ENCODE measurements at places on chromosomes 4 and X.
A peak's percentile ranks its signal among the peaks of the same experiment; 100 is the strongest.

DNA sequence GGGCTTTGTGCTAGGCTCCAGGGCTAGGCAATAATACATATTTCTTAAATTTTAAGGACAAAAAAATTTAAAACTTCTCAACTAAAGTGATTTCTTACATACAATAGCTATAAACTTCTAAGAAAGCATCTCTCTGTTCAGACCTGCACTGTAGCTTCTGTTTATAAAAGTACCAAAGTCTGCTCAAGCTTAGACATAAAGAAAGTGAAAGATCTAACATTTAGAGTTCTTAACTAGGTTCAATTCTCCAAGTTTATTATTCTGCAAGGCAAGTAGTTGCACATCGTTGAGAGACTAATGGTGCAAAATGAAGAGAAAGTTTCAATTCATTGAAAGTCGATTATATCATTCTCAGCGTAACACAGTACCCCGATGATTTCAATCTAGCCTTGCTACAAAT, 857.4 kb upstream of the HTR2C start:
- no peak for DNase-seq

DNA sequence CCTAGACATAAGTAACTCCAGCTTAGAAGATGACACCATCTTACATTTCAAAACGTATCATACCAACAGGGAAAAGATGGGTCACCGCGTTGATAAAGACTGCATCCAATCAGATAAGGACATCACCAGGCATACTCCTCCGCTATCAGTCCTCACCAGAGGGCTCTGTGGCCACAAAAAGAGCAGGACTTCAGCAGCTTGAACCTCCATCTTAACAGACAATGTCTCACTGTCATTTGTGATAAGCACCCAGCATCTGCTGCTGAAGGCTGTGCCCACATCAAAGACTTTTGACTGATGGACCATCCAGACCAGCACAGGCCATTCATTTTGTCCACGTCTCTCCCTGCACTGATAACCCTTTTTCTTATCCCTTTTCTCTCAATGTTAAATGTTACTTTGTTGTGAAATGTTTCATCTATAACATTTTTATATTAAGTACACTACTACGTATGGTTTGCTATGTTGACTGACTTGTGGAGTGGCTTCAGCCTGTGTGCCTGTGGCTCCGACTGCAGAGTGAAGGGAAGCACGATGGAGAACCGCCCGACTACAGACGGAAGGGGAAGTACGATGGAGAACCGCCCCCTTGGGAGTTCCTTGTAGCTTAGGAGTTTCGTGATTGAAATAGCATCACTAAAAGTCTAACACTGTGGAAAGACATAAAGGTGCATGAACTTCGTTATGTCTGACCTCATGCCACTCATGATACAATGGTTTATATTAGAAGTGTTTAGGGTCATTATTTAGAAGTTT, 595.4 kb upstream of the AGA start:
- DNase-seq, result no peak

GRCh38 chr4:1210971-1211370, 38.0 kb downstream of the CTBP1 start:
- DNase-seq, result no peak

- DNase-seq, result no peak
Measured at GRCh38 chr4:20679951-20680350, 20.3 kb upstream of the PACRGL start.

DNA sequence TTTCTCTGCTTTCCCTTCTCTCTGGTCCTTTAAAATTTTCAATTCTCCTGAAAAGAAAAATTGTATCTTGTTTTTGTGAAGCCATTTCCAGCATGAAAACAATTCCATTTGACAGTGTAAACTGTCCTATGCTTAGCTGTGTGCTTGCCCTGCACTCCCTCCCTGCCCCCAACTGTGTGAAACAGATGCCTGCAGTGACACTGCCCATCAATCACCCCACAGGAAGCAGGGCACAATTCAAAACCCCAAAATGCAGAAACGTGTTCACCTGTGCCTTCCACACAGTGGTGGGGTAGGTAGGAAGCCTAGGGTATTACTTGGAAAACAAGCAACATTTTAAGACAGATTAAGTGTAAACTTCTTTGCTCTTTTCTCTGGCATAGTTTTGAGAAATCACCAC, 6.2 kb upstream of the FHDC1 start:
- no peak for DNase-seq

GRCh38 chr4:151291485-151291884, 14.5 kb downstream of the PRSS48 start:
- no peak for DNase-seq

DNA sequence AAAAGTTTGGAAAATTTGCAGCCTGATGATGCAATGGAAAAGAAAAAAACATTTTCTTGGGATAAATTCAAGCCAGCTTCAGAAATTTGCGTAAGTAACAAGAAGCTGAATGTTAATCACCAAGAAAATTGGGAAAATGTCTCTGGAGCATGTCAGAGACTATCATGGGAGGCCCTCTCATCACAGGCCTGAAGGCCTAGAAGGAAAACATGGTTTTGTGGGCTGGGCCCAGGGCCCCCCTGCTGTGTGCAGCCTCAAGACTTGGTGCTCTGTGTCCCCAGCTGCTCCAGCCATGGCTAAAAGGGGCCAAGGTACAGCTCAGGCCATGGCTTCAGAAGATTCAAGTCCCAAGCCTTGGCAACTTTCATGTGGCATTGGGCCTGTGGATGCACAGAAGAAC, 1049.8 kb upstream of the GRIA3 start:
- DNase-seq, result no peak

DNA sequence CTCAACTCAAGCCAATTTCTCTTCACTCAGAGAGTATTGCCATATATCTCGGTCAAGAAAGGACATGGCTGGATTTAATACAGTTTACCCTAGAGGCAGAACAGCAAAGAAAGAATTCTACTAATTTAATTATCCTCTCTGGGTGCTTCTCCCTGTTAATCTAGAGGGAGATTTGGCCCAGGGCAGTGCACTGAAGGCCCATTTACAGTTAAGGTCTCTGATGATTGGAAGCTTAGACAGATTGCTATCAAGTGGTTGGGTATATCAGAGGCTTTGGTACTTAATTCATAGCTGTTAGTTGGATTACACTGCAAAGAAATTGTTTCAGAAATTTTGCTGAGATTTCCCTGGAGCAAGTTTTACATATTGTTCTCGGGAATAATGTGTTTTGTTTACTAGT, 4.6 kb upstream of the CNKSR2 start:
- no peak for DNase-seq

DNA sequence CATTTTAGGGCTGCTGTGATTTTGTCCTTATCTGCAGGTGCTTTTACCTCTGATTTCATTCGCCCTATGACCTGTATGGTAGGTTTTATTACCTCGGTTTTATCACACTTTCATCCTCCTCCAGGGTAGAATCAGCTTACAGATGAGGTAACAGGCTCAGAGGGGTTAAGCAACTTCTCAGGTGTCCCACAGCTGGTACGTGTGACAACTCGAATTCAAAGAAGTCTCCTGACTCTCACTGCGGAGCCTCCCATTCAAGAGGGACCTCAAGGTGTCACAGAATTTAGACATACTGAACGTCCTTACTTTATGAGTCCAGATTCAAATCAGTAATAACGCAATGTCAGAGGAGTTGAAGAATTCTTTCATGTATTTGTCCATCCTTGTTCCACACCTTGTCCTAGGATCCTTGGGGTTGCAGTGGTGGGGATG, 12.5 kb upstream of the KIAA0232 start:
- DNase-seq, result peak; percentile 27

GRCh38 chr4:73872316-73873108, 3.3 kb downstream of the CXCL1 start:
- DNase-seq, result no peak

DNA sequence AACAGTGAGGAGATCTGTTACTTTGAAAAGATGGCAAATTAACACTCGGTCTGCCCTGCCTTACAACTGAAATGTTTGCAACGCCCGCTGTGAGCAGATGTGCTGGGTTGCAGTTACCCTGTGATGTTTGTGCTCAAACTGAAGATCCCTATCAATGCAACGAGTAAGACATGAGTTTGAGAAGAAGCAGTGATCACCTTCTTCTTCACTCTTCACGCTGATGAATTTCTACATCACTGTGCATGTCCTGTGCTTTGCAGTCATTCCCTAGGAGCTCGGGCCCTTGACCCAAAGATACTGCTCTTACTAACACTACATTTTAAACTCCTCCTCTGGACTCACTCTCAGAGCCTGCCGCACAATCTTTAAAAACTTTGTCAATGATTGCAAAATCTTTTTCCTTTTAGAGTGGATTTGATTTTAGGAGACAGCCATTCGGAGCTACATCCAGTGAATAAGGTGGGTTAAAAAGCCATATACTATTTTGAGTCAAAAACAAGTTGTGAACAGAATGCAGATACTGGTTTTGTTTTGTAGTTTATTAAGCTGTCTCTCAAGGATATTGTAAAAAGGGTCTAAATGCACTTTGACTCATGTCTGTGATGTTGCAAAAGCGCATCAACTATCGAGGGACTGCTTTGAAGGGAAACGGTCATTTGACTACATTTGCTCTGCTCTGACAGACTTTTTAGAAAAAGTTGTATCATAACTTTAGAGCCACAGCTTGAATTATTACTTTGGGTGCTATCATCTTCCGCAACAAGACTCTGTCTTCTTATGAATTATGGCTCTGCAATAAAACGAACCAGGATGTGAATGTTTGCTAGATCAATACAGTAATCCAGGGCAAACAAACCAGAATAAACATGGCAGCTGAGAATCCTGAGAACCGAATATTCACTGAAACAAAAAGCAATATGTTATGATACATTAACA, 5.7 kb upstream of the RHOH start:
- DNase-seq, result no peak

DNA sequence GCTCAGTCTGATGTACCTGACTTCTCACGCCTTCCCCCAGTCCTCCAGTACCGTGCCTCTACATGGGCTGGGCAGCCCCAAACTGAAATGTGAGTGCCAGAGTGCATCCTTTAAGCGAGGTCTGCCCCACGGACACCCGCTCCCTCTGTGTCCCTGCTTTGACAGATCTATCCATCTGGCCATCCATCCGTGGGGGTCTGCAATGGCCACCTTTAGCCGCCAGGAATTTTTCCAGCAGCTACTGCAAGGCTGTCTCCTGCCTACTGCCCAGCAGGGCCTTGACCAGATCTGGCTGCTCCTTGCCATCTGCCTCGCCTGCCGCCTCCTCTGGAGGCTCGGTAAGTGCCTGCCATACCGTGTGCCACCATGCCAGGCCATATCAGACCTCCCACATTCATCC, 827 bp downstream of the PORCN start:
- no peak for DNase-seq

GRCh38 chr4:154585369-154586018, 5.0 kb downstream of the FGA start:
- no peak for DNase-seq

GRCh38 chrX:2828344-2828958, at the start of gene GYG2:
Gene GYG2, plus strand, starts transcription at chrX:2828930. Its CDS starts 1,259 bp downstream, at chrX:2830189.
- DNase-seq, result peak; percentile 40

DNA sequence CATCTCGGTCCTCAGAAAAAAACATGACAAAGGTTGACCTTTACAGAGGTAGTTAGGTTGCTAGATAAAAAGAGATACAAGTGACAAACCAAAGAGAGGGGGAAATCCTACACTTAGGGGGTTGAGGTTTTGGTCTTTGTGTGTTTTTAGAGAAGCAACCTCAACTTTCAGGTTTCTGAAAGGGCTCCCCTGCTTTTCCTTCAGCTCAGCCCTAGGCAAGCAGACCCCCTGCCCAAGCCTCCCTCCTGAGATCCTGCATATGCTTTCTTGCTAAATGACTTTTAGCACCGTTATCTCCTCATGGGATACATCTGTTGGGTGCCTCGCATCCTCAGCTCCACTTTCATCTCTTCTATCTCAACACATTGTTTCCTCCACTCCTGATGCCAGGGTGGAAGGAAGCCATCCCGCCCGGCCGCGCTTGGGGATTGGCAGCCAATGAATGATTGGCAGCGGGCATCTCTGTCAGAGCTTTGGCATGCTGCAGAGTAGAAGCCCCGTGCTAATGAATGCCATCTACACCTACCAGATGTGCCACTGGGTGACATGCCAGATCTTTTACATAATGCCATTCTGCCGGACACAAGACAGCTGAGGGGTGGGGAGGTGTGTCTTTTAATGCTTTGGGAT, 15.0 kb upstream of the PRDM8 start:
- no peak for DNase-seq

DNA sequence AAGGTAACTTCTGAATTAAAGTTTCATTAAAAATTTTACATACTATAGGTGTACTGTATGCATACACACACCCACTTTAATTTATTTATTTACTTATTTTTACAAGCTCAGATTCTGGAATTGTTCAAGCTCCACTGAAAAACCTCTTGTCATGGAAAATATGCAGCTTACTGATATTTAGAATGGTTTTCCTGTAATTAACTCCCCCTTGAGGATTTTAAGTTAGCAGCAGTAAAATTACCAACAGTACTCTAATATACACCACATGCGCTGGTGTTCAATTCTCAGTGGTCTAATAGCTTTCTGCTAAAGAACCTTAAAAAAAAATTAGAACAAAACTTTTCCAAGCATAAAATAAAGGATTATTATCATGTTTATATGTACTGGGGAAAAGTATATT, 12.0 kb downstream of the MAB21L2 start:
- DNase-seq, result no peak

DNA sequence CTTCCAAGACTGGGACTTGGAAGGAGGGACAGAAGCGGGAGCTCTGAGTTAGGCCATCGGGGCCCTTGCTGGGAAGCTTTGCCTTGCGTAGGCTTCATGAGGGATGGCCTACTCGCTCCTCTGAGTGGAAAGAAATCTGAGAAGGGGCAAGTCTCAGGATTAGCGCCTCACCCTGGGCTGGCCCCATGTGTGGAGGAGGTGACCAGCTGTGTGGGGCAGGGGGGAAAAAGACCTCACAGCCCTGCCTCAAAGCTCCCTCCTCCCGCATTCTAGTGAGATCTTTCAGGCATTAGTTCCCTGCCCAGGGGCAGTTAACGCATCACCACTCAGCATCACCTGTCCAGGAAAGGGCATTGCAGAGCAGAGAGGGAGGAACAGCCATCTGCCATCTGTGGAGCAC, 156.1 kb downstream of the ENPP6 start:
- DNase-seq, result no peak

GRCh38 chr4:151743128-151743854, 17.5 kb downstream of the GATB start:
- no peak for DNase-seq

DNA sequence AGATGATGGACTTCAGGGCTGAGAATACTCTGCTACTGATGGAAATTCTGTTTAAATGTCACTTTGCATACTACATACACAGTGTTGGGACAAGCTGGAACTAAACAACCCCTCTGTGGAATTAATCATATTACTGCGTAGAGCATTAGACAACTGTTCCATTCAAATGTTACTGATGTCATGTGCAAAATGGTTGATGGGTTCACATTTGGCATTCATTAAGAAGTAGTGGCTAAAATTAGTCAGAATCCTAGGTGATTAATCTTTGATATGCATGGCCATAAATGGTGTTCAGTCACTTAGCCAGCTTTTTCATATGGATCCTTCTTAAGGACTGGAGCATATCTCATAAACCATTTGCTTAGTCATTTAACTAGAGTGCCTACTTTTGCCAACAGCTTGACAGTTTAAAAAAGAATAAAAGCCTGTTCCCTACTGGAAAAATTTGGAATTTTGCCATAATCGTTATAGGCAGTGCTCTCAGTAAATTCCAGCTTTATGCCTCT, 105.2 kb downstream of the RNF150 start:
- DNase-seq, result no peak

- no peak for DNase-seq
Measured at GRCh38 chr4:48642421-48643374, 137.4 kb downstream of the FRYL start.

GRCh38 chr4:108903464-108904221, 140.8 kb upstream of the ETNPPL start:
- no peak for DNase-seq

Measured in left colon (tissue), 2 donors.